ENCODE measurements at places on chromosomes 1 and 21.

DNA sequence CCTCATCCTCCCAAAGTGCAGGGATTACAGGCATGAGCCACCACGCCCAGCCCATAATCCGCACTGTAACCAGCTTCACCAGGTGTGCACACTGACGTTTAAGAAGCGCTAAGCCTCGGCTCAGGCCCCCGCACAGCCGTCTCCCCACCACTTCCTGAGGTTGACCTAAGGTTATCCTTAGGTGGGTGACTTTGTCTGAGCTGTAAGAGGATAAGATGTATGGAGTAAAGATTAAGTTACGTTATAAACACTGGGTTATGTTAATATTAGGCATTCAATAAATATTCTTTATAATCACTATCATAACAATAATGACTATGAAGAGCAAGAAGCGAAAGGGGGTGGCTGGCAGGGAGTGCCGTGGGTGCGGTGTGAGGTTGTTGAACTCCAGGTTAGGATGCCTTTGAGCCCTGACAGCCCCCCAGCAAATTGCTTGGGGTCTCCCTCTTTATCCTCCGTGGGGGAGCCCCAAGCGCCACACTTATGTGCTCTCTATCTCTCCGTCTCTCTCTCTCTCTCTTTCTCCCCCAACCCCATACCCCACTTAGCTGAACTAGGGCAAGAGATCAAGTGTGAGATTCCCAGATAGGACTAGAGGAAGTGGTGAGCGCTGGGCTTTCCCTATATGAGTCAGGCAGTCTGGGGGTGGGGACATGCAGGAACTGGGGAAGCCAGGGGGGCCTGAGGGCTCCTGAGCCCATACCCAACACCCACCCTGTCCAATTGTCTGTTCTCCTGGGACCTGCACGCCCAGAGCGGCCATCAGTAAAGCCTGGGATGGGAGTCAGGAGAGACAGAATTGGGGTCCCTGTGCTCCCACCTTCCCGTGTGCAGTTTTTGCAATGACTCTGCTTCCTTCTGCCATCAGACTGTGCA is 7.6 kb downstream of the EFHD2 start:
- no peak for DNase-seq

- DNase-seq: no peak
These were observed 39.8 kb downstream of the EDARADD start for GRCh38 chr1:236433819-236434315.

- no peak for DNase-seq
These were observed 96.9 kb downstream of the KCNH1 start for GRCh38 chr1:211037095-211037494.

DNA sequence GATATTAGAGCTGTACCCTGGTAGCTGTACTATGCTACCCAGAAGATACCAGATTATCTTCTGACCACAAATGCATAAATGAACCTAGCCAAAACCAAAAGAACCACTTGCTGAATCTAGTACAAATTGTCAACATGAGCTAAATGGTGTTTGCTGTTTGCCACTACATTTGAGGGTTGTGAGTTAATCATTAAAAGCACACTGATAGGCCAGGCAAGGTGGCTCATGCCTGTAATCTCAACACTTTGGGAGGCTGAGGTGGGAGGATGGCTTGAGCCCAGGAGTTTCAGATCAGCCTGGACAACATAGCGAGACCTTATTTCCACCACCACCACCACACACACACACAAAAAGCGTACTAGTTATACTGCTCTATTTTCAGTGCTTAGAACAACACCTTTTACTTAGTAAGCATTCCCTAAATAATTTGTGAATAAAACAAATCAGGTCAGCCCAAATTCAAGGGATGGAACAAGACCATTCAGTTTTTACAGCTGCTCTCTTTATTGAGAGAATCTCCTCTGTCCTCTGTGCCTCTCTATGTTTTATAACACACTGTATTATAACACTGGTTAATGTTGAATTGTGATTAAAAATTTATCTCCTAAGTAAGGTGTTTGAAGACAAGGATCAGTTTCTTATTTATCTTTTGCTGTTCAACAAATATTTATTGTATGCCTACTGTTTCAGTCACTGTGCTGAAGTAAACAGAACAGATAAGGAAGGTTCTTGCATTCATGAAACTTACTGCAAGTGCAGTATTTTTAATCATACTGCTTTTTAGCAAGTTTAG is 44.0 kb downstream of the MAGI3 start:
- DNase-seq: no peak

GRCh38 chr1:236209185-236209584 is 66.8 kb downstream of the GPR137B start:
- no peak for DNase-seq

DNA sequence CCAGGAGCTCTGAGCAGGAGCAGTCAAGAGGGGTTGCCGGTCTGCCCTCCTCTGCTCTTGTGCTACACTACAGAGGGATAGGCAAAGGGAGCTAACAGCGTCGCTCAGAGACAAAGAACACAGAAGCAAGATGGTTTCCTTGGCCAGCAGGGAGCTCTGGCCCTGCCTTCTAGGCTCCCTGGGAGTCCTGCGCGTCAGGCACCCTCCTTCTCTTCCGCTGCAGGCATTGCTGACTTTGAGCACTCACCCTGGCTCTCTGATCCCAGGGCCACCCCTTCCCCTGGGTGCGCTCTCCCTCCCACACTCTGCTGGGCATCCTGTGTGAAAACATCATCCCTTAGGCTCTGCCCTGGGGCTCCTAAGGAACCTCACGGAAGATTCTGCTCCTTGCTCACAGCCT is 489 bp downstream of the TNNI1 start:
- DNase-seq: no peak
